ENCODE measurements at places on chromosomes 5 and 9.
A peak's percentile ranks its signal among the peaks of the same experiment; 100 is the strongest.

- no peak for DNase-seq
Measured at GRCh38 chr9:12812710-12813109, 37.9 kb downstream of the LURAP1L start.

DNA sequence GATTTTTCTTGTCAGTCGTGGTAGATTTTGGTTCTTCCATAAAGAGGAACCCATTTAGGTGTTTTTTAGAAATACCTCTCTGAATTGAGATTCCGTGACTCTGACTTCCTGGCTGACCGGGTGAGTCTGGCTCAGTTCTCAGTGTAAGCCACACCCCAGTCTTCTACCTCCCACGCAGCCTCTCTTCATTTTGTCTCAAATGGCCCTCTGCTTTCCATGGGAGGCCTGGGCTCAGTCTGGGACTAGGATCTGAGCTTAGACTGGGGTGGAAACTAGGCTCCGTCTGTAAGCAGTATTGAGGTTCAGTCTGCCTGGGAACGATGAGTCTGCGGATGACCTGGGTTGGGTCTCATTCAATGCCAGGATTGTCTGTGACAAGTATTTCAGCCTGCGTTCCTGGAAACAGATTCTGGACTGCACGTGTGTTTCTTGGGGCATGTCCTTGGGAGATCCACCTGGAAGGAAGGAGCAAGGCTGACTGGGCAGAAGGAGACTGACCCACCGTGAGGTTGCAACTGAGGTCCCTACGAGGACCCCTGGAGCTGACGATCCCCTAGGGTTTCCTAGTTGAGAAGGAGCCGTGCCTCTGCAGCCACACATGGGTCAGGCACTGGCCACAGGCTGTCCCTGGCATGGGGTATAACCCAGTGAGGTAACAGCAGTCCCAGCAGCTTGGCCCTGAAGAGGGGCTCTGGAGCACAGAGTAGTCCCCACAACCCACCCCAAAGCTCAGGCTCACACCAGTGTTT lies 12.4 kb upstream of the CRB2 start:
- no peak for DNase-seq

DNA sequence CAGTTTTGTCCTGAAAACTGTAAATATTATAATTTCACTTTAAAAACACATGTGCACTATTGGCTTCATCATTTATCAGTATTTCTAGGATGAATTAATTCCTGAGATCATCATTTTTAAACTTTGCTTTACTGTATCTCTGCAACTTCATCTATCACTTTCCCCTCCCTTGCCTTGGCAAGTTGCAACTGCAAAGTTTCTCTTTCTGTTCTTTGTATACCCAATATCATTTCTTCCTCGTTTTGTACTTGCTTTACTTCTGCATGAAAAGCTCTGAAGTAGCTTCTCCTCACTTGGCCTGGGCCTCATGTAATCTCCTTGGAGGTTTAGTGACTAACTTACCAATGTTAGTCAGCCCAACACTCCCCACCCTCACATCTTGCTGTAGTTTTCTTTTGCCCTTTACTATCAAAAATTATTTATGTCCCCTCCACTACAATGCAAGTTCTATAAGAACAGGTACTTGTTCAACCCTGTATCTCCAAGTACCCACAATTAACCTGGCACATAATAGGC lies 12.8 kb downstream of the C5orf63 start:
- peak; percentile 44 for DNase-seq

- DNase-seq, result no peak
Measured at GRCh38 chr9:31275419-31275818, 1109.0 kb upstream of the ACO1 start.

DNA sequence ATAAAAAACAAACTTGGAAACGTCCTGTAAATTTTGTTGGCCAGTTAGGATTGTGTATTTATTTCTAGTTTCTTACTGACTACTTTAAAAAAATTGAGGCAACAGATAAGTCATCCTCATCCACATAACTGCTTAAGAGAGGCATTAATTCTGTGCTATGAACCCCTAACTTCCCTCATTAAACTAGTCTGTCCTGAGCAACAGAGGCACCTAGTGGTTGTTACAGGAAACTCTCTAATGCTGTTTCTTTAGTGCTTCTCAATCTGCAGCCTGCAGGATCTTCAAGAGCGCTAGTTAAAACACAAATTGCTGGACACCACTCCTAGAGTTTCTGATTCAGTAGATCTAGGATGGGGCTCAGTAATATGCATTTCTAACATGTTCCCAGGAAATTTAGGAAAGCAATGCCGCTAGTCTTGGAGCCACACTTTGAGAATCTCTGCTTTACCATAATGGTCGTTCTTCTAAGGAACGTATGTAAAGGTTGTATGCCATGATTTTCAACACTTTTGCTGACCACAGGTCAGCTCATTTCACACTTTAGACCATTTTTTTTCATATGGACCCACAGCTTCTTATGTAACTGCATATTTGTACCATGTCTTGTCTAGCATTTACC lies 410.1 kb upstream of the SMARCA2 start:
- DNase-seq, result no peak

GRCh38 chr5:118611332-118611945 lies 376.9 kb downstream of the DTWD2 start:
- no peak for DNase-seq

DNA sequence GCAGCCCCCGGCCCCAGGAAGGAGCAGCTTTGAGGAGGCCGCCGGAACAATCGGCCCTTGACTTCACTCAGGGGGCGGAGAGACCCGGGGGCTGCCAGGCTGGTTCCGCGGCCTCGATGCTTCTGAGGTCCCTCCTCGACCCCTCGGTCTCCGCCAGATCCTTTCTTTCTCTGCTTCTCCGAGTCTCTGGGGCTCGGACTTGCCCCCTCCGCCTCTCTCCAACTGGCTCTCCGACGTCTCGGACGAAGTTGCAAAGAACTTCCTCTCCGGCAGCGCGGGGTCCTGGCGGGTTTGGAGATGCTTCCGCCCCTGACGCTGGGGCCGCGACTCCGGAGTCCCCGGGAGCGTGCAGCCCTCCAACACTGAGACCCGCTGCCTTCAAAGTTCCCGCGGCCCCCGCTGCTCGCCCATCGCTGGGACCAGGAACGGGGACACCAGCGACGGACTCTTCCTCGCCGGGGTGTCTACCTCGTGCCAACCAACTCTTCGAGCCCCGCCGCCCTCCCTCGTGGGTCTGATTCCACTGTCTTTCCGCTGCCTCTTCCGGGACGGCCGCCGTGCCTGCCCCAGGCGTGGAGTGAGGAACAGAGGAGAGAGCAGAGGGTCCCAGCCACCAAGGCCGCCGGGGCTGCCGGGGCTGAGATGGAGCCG lies 7.0 kb downstream of the PAX5 start:
- DNase-seq, result no peak

GRCh38 chr9:93066978-93067603 lies 8.6 kb downstream of the SUSD3 start:
- no peak for DNase-seq

DNA sequence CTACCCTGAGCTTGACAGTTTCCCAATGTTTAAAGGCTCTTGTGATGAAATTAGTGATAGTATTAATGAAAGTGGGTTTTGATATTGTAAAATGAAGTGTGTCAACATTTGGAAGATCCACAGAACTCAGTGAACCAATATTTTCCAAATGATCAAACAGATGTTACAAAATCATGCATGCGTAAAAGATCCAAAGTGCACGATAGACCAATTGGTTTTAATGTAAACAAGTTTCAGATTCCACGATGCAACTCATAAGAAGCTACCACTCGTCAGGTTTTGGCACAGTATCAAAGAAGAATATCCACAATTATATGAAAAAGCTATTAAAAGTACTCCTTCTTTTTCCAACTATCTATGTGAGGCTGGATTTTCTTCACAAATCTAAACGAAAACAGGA lies 82.3 kb downstream of the SLC38A9 start:
- DNase-seq, result no peak

DNA sequence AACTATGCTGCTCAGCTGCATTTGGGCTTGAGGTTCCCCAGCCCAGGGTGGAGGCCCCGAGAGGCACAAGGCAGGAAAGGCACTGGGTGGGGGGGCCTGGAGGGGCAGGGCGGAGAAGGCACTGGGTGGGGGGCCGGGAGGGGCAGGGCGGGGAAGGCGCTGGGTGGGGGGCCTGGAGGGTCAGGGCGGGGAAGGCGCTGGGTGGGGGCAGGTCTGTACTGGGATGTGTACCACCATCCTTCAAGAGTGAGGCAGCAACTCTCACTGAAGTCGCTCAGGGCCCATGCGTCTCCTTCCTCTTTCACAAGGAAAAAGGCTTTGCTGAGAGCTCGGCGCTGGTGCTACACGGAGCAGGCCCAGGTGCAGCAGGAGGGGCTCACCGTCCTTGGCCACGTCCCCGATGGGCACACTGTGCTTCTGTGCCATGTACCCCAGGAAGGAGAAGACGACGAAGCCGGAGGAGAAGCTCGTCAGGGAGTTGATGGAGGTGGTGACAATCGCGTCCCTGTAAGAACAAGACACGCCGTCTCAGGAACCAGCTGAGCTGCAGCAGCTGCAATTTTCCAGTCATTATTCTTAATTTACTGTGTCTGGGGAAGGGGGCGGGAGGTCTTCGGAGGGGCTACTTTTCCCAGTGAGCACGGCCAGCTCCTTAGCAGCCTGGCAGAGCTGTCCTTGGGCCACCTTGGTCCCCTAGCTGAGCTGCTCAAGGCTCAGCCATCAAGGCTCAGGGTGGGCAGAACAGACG lies 30.8 kb downstream of the SLC6A3 start:
- no peak for DNase-seq

GRCh38 chr5:118988866-118989180 lies 476 bp upstream of the DTWD2 start:
- no peak for DNase-seq

- DNase-seq, result no peak
Measured at GRCh38 chr9:38437193-38437823, 13.1 kb upstream of the IGFBPL1 start.

GRCh38 chr5:133534566-133534965 lies 77.8 kb downstream of the FSTL4 start:
- no peak for DNase-seq

GRCh38 chr5:121988488-121988887 lies 26.7 kb downstream of the SRFBP1 start:
- DNase-seq, result no peak

GRCh38 chr5:56128113-56128512 lies 105.0 kb downstream of the ANKRD55 start:
- no peak for DNase-seq

DNA sequence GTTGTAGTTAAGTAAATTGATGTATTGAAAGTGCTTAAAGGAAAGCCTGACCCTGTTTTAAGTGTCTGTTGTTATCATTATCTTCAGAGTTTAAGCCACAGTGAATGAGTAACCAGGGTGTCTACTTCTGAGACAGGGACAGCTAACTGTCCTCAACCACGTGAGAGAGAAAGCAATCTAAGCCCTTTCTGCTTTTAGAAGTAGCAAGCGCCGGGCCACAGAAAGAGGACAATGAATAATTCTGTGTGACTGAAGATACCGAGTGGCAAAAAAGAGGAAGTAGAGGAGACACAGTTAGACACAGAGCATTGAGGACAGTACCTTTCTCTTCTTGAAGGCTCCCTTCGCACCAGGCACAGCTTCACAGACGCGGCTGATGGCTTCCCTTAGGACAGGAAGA lies 86.3 kb downstream of the S1PR3 start:
- DNase-seq, result no peak

DNA sequence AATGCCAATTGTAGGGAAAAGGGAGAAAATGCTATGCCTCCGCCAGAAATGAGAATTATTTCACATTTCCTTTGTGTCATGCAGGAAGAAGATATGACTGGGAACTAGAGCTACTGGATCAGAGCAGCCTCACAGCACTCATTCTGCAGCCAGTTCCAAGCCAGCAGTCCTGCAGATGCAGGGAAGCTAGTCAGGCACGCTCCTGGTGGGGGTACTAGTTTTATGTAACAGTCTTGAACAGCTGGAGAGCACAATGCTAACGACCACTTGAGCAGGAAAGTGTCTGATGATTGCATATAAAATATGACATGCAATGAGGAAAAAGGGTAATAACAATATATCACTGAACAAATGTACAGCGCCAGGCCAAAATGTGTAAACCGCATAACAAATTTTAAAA lies 21.7 kb downstream of the CDH10 start:
- no peak for DNase-seq

DNA sequence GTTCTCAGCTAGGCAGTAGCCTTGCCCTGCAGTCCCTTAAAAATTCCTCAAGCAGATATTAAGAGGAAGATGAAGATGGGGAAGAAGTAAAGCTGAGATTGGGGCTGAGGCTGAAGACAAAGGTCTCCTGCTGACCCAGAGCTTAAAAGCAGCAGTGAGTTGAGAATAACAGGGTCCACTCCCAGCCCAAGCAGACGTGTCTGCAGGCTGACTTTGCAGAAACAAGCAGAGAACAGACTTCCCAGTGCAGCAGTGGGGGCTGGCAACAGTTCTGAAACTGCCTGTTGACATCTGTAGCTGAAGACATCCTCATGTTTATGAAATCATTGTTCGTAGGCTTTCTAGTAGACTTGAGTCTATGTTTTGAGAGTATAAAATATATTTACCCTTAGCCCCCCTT lies 1.1 kb downstream of the CTXN3 start:
- no peak for DNase-seq

DNA sequence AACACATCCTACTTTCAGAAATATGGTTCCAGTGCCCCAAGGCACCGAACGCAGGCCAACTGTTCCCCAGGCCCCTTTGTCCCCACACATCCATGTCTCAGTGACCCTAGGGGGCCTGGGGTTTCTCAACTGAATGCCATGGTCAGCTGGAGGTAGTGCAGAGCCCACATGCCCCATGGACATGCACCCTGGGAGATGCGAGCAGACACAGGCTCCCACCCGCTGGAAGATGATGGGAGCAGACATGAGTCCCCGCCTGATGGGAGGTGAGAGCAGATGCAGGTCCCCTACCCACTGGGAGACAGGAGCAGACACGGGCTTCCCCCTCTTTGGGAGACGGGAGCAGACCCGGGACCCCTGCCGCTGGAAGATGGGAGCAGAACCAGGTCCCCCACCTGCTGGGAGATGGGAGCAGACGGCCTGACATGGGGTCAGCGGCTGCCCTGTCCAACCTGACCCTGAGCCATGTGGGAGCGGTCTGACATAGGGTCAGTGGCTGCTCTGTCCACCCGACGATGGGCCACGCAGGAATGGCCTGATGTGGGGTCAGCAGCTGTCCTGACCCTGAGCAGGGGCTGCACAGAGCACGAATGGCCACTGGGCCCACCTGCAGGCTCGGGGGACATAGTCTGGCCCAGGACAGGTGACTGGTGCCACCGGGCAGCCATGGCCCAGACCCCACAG lies 18.4 kb downstream of the ZDHHC11B start:
- no peak for DNase-seq

DNA sequence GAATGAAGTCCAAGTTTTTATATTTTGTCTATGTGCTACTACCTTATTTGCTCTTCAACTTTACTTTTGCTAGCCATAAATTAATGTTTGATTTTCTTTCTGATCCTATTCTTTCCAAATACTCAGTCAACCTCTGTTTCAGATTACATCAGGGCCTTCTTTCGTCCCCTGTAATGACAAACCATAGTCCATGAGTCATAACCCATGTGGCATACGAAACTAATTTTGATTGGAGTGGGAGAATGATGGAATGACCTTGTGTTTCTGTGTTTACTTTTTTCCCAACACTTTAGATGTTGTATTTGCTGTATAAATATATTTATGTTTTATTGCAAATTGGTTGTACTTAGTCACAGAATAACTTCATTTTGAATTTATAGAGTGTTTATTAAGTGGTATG lies 1043.1 kb downstream of the DTWD2 start:
- DNase-seq, result no peak
